Esophagus (tissue), 2 donors: ENCODE measurements at places on chromosomes 7 and 10. TPM values are rescaled to one million over a fixed set of nuclear protein-coding genes. Genes with fewer than 3 reads are reported as not detected.

The HECW1 gene
- 0.11 TPM for polyA plus RNA-seq

The FBH1 gene
- 25.4 TPM for polyA plus RNA-seq

The TCAF2 gene
- polyA plus RNA-seq = 6.8 TPM

The ELMO1 gene
- polyA plus RNA-seq = 2.9 TPM

The ADGRA1 gene
- 0.04 TPM for polyA plus RNA-seq

The GNG11 gene
- 5.7 TPM for polyA plus RNA-seq

The NEBL gene
- polyA plus RNA-seq = 13.3 TPM

The PLAC9 gene
- polyA plus RNA-seq = 5.8 TPM

The IDI2 gene
- polyA plus RNA-seq = not detected

The IFIT1B gene
- polyA plus RNA-seq = not detected

The OPN1SW gene
- not detected for polyA plus RNA-seq

The CRTAC1 gene
- polyA plus RNA-seq = 1.4 TPM

The SPDYE1 gene
- not detected for polyA plus RNA-seq

The PODXL gene
- polyA plus RNA-seq = 3.4 TPM

The ANKRD30A gene
- polyA plus RNA-seq = not detected

The CAV2 gene
- 25.1 TPM for polyA plus RNA-seq

The AKR1C1 gene
- polyA plus RNA-seq = 97.1 TPM

The SPDYE5 gene
- 0.02 TPM for polyA plus RNA-seq

The KCP gene
- polyA plus RNA-seq = 5.5 TPM

The UCN3 gene
- polyA plus RNA-seq = not detected

The MNX1 gene
- polyA plus RNA-seq = 0.06 TPM

The HYAL4 gene
- not detected for polyA plus RNA-seq

The ELN gene
- polyA plus RNA-seq = 12.6 TPM

The ACTL6B gene
- not detected for polyA plus RNA-seq

The HKDC1 gene
- 0.12 TPM for polyA plus RNA-seq

The GDF2 gene
- polyA plus RNA-seq = not detected

The STEAP1B gene
- polyA plus RNA-seq = 0.63 TPM

The COL13A1 gene
- 2.0 TPM for polyA plus RNA-seq

The DRGX gene
- polyA plus RNA-seq = 0.04 TPM

The PI4K2A gene
- 11.5 TPM for polyA plus RNA-seq

The VGF gene
- polyA plus RNA-seq = not detected

The CDH23 gene
- polyA plus RNA-seq = 1.6 TPM

The COBL gene
- polyA plus RNA-seq = 3.6 TPM

The BHLHA15 gene
- polyA plus RNA-seq = 0.80 TPM

The DGKB gene
- 0.09 TPM for polyA plus RNA-seq

The PTN gene
- 88.2 TPM for polyA plus RNA-seq

The AQP1 gene
- polyA plus RNA-seq = 49.8 TPM

The COL17A1 gene
- polyA plus RNA-seq = 80.9 TPM

The RBM20 gene
- polyA plus RNA-seq = 7.2 TPM

The CYP2W1 gene
- 0.48 TPM for polyA plus RNA-seq

The CNTNAP2 gene
- polyA plus RNA-seq = 0.41 TPM

The OR2A1 gene
- not detected for polyA plus RNA-seq

The ALOX5 gene
- 12.2 TPM for polyA plus RNA-seq
